NCI-H774 (cell line): ENCODE measurements at places on chromosomes 12 and 14.

- DNase-seq: peak; percentile 97
Measured at GRCh38 chr12:57430931-57431566, at the start of gene R3HDM2. R3HDM2 (minus strand) TSS chr12:57431043; CDS start chr12:57310428, 120,615 bp downstream.

DNA sequence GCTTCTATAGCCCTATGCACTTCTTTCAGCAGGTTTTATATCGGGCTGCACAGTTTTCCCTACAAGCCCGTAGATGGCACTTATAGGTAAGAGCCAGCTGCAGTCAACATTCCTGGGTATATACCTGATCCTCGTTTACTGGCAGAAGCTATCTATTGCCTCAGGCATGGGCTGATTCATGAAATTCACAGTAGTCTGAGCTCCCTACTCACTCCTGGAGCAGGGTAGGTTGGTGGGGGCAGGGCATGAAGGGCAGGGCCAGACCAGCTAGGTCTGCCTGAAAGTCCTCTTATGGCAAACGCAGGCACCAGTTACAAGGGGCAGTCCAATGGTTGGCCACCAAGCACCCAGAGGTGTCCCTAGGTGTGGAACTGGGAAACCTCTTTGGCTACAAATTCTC lies 345.8 kb downstream of the RPS29 start:
- no peak for DNase-seq

DNA sequence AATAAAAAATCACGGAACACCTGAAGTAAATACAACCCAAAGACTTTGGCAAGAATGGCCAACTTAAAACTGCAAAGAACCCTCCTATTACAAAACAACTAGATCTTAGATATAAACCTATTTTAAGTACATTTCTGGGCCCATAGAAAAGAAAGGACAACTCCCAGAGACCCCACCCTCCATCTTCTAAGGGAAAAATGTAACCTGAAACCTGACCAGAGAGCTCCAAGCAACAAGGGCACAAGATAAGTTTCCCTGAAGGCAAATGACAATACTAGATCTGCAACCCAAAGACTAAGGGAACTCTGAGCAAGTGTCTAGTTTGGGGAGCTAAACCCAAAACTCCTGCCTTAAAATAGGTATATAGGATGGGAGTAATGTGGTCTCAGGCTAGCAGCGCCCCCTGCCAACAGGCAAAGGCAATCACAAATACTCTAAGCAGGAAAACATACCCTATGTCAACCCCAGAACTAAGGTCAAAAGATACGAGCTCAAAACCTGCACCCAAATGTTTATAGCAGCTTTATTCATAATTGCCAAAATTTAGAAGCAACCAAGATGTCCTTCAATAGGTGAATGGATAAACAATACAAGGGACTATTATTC lies 218.9 kb downstream of the ITPR2 start:
- DNase-seq: peak; percentile 11

DNA sequence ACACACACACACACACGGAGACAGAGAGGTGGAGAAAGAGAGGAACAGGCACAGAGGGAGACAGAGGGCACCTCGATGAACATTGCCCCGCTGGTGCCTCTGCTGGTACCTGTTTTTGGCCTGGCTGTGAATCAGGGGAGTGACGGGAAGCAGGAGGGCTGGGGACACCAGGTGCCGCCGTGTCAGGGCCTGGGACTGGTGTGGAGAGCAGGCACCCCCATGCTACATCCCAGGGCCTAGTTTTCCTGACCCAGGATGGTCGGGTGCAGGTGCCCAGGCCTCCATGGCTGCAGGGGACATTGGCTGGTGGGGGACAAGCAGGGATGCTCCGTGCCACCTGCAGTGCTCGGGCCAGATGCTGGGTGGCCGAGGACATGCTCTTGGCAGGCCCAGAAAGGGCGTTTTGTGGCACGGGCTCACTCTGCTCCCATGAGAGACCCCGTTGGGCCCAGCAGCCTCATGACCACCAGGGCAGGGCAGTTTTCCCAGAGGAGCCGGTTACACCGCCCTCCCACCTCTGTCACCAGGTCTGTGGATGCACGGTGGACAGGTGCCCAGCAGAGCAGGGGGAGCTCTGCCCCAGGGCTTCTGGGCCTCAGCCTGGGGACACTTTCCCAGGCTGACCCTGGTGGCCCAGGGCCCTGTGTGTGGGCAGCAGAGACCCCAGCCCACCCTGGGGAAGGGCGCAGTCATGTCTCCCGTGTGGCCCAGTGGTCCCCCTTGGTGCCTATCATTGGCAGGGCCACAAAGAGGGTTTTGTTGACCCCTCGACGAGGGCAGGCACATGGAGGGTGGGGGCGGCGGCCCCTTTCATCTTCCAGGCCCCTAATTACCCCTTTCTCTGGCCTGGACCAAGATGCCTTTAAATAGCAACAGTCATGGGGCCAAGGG lies 207.5 kb upstream of the RTL1 start:
- no peak for DNase-seq

GRCh38 chr12:33012226-33012625 lies 115.6 kb upstream of the PKP2 start:
- DNase-seq: no peak

GRCh38 chr12:8689681-8690080 lies 8.1 kb upstream of the RIMKLB start:
- DNase-seq: no peak

GRCh38 chr12:83945871-83946270 lies 966.7 kb downstream of the SLC6A15 start:
- no peak for DNase-seq
